ENCODE measurements at places on chromosomes 5 and 9.

GRCh38 chr5:171872666-171873065, 87.0 kb downstream of the SMIM23 start:
- DNase-seq: no peak

GRCh38 chr9:134428559-134428958, 102.3 kb downstream of the RXRA start:
- DNase-seq: no peak

- DNase-seq: no peak
These were observed 85.5 kb upstream of the ZNF169 start for GRCh38 chr9:94173632-94174031.

DNA sequence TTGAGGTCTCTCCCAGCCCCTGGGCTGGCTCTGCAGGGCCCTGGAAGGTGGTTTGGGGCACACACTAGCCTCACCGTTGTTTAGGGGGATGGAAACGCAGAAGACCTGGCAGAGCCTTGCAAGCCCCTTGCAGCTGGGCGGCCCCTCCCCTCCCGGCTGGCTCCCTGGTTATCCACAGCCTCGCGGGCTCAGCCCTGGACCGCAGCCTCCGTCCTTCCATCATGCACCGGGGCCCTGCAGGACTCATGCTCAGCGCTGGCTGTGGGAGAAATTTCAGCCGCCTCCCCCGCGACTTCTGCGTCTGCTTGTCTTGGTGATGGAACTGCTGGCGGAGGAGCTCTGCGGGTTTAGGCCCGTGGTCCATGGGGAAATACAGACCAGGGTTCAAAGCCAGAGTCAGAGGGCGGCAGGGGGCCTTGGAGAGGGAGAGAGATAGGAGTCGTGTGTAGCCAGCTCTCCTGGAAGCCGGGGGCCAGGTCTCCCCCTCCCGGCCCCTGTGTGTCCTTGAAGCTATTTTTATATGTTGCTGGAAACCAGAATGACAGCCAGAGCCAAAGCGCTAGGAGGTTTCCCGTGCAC, 75.8 kb upstream of the IER5L start:
- DNase-seq: no peak

DNA sequence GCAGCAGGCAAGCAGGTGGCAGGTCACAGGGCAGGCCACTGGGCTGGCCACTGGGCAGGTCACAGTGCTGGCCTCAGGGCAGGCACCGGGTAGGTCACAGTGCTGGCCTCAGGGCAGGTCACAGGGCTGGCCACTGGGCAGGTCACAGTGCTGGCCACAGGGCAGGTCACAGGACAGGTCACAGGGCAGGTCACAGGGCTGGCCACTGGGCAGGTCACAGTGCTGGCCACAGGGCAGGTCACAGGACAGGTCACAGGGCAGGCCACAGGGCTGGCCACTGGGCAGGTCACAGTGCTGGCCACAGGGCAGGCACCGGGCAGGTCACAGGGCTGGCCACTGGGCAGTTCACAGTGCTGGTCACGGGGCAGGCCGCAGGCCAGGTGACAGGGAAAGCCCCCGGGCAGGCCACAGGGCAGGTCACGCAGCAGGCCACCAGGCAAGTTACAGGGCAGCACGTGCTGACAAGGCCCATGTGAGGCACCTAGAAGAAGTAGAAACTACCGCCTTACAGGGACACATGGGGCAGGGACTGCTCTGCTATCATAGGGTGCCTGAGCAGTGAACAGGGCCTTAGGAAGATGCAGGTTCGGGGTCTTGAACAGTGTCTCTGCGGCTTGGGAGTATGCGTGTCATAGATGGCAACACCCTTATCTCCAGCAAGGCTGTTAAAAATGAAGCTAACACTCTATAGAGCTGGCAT, 18.6 kb upstream of the MED10 start:
- no peak for DNase-seq

GRCh38 chr5:32168460-32169033, 5.6 kb downstream of the GOLPH3 start:
- DNase-seq: no peak

- no peak for DNase-seq
These were observed 93.9 kb downstream of the LHFPL2 start for GRCh38 chr5:78554670-78555069.

DNA sequence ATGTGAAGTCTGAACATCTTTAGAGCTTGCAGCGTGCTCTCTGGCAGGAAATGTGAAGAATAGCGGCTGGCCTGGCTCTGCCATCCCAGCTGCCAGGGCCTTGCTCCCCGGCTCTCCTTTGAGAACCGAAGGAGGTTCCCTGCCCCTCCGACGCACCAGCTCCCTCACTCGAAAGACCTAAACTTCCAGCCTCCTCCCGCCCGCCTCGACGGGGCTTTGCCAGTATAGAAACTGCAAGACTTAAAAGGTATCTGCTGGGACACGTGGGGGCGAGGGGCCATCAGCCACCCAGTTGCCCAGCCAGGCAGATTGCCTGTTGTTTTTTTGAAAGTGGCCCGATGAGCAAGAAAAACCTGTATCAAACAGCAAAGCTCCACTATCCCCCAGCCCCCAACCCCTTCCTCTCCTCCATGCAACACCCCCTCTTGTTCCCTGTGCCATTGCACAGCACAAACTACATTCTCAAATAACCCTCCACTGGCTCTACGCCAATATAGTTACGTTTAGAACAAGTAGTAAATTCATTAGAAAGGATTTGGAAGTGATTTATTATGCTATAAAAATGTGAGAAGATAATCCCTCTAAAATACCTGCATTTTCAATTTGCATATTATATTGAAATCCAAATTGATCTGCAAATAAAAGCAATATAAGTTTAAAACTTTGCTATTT, 331.9 kb downstream of the MED10 start:
- no peak for DNase-seq

- peak; percentile 20 for DNase-seq
These were observed 75.0 kb upstream of the NEK6 start for GRCh38 chr9:124182741-124183140.

- DNase-seq: no peak
These were observed 80.6 kb upstream of the SIMC1 start for GRCh38 chr5:176157656-176158055.

GRCh38 chr9:116951588-116952435, 264.7 kb downstream of the TRIM32 start:
- no peak for DNase-seq

GRCh38 chr5:141412854-141413539, at the start of gene PCDHGA10:
Gene PCDHGA10 (plus strand): TSS chr5:141412987. CDS start chr5:141413176, 189 bp downstream.
- DNase-seq: no peak

GRCh38 chr9:127608104-127608966, 3.7 kb upstream of the STXBP1 start:
- peak; percentile 95 for DNase-seq

DNA sequence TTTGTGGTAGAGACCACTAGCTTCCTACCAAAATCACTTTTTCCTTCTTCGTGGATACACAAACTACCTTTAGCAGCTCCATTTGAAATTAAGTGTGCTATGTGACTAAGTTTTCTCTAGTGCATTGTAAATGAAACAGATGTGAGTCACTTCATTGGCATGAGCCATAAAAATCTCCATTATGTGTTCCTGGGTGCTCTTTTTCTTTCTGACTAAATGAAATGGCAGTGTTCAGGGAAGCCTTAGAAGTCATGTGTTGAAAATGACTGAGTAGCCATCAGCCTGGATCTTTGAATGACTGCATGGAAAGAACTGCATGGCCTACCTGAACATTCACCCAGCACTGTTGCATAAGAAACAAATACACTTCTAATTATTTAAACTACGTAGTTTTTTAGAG, 107.9 kb downstream of the NDUFAF2 start:
- DNase-seq: no peak

DNA sequence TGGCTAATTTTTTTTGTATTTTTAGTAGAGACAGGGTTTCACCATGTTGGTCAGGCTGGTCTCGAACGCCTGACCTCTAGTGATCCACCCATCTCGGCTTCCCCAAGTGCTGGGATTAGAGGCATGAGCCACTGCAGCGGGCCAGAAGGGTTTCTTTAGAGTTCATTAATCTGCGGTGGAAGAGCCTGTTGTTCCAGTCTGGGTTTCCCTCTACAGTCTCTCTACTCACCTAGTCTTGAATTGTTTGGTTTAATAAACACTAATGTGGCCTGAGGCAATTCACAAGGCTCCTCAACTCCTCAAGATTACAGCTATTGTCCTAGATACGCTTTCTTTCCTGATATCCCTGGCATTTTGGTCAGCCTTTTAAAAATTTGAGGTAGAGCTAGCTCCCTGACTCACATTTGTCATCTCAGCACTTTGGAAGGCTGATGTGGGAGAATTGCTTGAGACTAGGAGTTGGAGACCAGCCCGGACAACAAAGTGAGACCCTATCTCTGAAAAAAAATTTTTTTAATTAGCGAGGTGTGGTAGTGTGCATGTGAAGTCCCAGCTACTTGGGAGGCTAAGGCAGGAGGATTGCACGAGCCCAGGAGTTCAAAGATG, 4.6 kb upstream of the SAR1B start:
- no peak for DNase-seq

DNA sequence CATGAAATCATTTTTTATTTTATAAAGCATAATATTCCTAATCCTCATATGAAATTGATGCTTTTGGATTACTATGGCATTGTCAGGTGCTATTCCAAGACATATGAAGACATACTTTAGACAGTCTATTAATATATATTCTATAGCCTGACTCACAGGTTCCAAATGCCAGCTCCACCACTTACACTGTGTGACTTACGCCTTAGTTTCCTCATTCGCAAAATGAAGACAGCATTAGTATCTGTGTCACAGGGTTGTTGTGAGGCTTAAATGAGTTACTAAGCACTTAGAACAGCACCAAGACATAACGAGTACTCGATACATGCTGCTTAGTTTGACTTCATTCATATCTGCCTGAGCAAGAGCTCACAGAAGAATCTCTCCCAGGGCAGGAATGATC, 132.2 kb upstream of the PTGER4 start:
- DNase-seq: no peak

DNA sequence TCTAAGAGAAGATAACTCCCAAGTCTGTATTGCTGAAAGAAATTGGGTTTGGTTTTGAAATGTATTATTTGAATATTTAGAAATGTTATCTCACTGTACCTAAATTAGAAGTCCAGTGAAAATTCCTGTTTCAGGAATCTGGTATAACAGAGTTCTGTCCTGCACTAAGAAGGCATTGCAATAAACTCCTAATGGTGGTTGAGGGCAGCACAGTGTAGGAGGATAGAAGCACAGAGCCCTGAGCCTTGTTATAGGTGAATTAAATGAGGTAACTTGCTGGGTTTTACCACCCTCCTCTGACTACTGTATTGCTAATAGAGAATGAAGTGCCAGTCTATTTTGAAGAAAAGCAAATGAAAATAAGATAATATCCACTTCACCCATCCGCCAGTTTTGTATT, 143.4 kb downstream of the CD180 start:
- DNase-seq: no peak
